ENCODE measurements at places on chromosomes 1 and 21.

GRCh38 chr1:175717610-175718540, 25.5 kb downstream of the TNR start:
- H3K4me1 ChIP-seq: no peaks in the 10 kb centered on the region
- no peak for DNase-seq
- H3K36me3 ChIP-seq: no peaks in the 10 kb centered on the region
- H3K27me3 ChIP-seq: no peaks in the 10 kb centered on the region

GRCh38 chr1:24514946-24515345, 12.3 kb downstream of the RCAN3 start:
- no peak overlapping the region for H3K4me3 ChIP-seq
- no peaks in the 10 kb centered on the region for H3K27me3 ChIP-seq
- no peak for DNase-seq
- peaks cover 47% of the 10 kb centered on the region for H3K36me3 ChIP-seq
- no peak overlapping the region for H3K27ac ChIP-seq

DNA sequence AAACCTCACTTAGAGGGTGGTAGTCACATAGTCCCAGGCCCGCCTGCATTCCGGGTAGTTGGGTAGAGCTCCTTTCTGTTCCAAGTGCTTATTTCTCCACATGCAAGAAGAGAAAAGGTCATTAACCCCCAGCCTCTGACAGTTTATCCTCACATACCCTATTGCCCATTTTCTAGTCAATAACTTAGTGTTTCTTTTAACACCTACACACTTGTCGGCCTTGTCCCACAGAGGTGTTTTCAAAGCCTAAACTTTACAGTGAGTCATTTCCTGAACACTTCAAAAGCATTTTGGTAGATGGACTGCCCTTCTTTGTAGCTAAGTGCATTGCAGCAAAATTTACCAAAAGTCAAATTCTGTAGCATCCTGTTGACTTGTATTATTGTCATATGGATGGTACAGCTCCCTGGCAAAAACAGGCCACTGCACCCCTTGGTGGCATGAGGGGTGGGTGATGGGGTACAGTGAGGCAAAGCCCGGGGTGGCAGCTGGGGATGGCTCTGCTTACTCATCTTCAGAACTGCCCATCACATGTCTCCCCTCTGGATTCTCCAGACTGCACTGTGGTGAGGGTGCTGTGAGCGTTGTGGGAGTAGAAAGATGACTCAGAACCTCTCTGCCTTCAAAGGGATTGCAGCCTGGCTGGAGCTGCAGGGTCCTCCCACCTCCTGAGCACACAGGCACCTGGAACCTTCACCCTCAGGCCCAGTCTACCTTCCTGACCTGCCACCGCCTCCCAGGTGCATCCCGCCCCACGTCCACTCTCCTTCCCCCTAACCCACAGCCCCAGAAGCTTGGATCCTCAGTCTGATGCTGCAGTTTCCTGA, 45.8 kb upstream of the DMRTB1 start:
- H3K36me3 ChIP-seq: no peaks in the 10 kb centered on the region
- H3K27me3 ChIP-seq: no peaks in the 10 kb centered on the region
- DNase-seq: peak; percentile 85
- peak overlapping the region; percentile 99 for H3K27ac ChIP-seq

GRCh38 chr1:93501399-93501798, 53.5 kb downstream of the FNBP1L start:
- no peak overlapping the region for H3K27ac ChIP-seq
- H3K36me3 ChIP-seq: no peaks in the 10 kb centered on the region
- peaks cover 2% of the 10 kb centered on the region for H3K4me1 ChIP-seq
- H3K4me3 ChIP-seq: no peak overlapping the region
- peaks cover 27% of the 10 kb centered on the region for H3K27me3 ChIP-seq
- no peak for DNase-seq

- no peaks in the 10 kb centered on the region for H3K36me3 ChIP-seq
- no peaks in the 10 kb centered on the region for H3K27me3 ChIP-seq
- no peak for DNase-seq
- H3K4me3 ChIP-seq: no peak overlapping the region
Observed at GRCh38 chr1:98299313-98299712, 362.2 kb upstream of the SNX7 start.

DNA sequence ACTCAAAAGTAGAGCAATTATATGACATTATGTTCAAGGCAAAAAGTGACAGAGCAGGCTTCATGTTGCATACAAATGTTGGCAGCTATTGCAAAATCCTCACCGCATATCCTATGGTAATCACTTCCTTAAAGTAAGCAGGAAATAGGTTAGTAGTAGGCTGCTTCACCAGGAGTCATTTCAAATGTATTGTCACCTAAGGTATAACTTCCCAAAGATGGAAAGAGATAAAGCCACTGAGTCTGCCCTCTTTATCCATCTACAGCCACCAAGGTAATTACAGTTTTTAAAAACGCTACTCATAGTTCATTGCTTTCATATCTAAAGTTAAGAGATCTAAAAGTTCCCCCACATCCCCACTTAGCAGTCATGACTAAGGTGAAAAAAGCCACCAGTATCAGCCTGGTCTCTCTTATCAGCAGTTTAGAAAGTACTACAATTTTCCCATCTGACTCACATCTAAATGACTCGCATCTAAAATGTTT, 31.6 kb upstream of the UBE2U start:
- H3K36me3 ChIP-seq: no peaks in the 10 kb centered on the region
- H3K27ac ChIP-seq: no peak overlapping the region
- H3K4me3 ChIP-seq: no peak overlapping the region

- no peak overlapping the region for H3K4me3 ChIP-seq
- H3K4me1 ChIP-seq: no peaks in the 10 kb centered on the region
- no peak for DNase-seq
- no peaks in the 10 kb centered on the region for H3K36me3 ChIP-seq
Observed at GRCh38 chr1:55957276-55957675, 622.1 kb downstream of the PLPP3 start.

- H3K27ac ChIP-seq: no peak overlapping the region
- H3K4me3 ChIP-seq: no peak overlapping the region
- peaks cover 20% of the 10 kb centered on the region for H3K36me3 ChIP-seq
- H3K4me1 ChIP-seq: peaks cover 35% of the 10 kb centered on the region
- DNase-seq: no peak
Observed at GRCh38 chr21:37452227-37452626, 85.7 kb downstream of the DYRK1A start.

DNA sequence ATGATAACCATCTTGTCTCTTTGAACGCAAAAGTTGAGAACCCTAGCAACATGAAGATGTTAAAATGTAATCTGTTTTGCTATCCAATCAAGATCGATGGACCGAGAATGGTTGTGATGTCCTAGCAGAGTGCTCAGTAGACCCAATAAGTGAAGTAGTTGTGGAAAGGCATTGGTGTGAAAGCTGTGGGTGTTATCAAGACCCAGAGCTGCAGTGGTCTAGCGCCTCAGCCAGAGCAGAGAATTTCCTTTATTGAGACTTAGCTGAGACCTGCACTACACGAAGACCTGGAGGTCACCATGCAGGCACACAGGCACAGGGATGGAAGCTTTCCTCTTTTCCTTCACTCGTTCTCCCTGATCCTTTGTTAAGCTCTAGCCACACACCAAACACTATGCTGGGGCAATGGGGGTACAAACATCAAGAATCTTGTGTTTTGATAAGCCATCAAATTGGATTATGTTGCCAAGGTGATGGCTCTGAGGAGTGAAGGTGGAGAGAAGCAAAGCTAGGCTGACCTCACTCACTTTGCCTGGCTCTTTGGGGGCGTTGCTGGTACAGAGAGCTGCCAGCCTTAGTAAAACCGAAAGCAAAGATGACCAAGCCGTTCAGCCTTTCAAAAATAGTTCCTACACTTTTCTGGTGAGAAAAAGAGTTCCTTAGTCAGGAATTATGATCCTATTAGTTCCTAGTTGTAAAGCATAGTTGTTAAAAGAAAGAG, 24.1 kb downstream of the METTL13 start:
- no peak overlapping the region for H3K27ac ChIP-seq
- peaks cover 8% of the 10 kb centered on the region for H3K4me1 ChIP-seq
- peak overlapping the region; percentile 32 for H3K4me3 ChIP-seq
- no peaks in the 10 kb centered on the region for H3K27me3 ChIP-seq

DNA sequence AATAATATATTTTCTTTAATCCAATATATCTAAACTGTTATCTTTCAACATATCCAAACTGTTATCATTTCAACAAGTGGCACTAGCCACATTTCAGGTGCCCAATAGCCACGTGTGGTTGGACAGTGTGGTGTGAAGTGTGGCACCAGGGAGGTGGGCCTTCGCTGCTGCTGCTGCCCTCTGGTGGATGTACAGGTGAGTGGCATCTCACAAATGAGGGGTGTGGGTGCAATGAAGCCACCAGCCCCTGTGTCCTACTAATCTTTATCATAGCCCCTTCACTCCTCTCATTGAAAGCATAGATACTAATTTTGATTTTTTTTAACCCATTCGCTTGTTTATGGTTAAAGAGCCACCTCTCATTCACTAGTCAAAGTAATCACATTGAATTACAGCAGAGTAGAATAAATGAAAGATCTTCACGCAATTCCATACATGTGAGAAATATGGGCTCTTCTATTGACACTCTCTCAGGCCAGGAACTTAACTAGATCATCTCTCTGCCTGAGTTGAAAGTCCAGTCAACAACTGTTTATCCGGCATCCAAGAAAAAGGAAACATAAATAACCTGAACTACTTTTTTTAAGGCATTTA, 499.2 kb downstream of the OMA1 start:
- H3K36me3 ChIP-seq: no peaks in the 10 kb centered on the region
- H3K4me3 ChIP-seq: no peak overlapping the region
- no peak overlapping the region for H3K27ac ChIP-seq
- no peak for DNase-seq
- H3K4me1 ChIP-seq: no peaks in the 10 kb centered on the region

DNA sequence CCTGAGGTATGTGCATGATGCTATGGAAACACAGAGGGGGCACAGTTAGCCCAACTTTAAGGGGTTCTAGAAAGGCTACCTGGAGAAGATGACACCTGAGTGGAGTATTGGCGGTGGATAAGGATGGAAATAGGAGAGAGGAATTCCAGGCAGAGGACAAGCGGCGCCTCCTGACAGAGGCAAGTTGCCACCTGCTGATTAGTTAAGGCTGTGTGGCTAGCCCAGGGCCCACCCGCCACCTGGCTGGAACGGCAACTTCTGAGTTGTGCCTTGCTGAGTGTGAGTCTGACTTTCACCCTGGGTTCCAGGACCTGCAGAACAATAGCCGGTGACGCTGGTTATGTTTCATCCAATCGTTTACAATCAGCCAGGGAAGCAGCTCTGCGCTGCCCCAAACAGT, 126.9 kb upstream of the LMO4 start:
- no peak overlapping the region for H3K4me3 ChIP-seq
- H3K27me3 ChIP-seq: peaks cover 35% of the 10 kb centered on the region
- peaks cover 12% of the 10 kb centered on the region for H3K4me1 ChIP-seq
- no peak overlapping the region for H3K27ac ChIP-seq

DNA sequence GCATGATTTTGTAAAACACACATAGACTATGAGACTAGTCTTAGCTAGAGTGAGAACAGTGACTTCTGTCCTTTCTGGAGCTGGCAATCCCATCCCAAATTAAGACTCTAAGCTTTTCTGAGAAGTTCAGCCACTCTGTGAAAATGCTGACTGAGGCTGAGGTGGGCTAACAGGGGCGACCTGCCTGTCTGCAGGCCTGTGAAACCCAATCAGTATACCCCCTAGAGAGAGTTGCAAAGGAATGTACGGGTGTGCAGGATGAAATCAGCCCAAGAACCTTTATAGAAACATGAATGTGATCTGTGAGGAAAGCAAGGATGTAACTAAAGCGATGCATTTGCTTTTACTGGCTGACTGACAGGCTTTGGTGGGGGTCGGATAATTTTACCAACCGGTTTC, 16.0 kb upstream of the TBX15 start:
- no peak for DNase-seq
- H3K27me3 ChIP-seq: peaks cover 87% of the 10 kb centered on the region
- peaks cover 7% of the 10 kb centered on the region for H3K4me1 ChIP-seq
- no peak overlapping the region for H3K4me3 ChIP-seq

- H3K4me3 ChIP-seq: peak overlapping the region; percentile 30
- peak overlapping the region; percentile 75 for H3K27ac ChIP-seq
- no peaks in the 10 kb centered on the region for H3K27me3 ChIP-seq
- no peak for DNase-seq
- H3K4me1 ChIP-seq: peaks cover 73% of the 10 kb centered on the region
Observed at GRCh38 chr1:12453400-12454343, 164.3 kb downstream of the DHRS3 start.

DNA sequence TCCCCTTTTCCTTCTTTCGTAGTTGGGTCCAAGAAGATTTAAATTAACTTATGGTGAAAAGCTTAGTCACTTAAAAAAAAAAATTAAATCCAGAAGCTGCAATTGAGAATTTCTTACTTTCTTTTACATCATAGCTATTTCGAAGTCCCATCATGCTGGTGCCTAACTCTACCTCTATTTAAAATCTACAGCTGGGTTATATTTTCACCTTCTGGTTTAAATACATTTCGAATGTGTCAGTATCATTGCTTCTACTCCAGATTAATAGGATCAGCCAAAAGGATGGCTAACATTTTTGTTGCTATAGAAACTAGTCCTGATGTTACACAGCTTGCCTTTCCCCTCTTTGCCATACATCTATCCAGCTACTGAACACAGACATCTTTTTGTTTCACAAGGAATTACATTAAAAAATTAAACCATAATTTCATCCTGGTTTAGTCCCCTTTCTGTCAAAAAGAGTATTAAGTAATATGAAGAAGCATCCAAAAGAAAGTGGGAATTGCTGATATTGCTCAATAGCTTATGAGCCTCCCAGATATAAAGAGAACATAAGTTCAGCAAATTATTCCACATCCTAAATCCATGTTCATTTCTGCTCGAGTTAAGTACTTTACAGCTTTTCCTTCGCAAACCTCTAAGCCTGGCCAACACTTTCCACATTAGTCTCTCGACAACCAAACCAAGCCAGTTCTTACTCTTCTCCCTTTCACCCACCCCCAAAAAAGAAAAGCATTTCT, 396.7 kb upstream of the DAB1 start:
- no peaks in the 10 kb centered on the region for H3K27me3 ChIP-seq
- H3K4me3 ChIP-seq: no peak overlapping the region
- no peaks in the 10 kb centered on the region for H3K4me1 ChIP-seq
- no peaks in the 10 kb centered on the region for H3K36me3 ChIP-seq
- no peak for DNase-seq
- H3K27ac ChIP-seq: no peak overlapping the region

- no peak overlapping the region for H3K4me3 ChIP-seq
- no peak for DNase-seq
- no peak overlapping the region for H3K27ac ChIP-seq
- H3K36me3 ChIP-seq: no peaks in the 10 kb centered on the region
- no peaks in the 10 kb centered on the region for H3K27me3 ChIP-seq
- no peaks in the 10 kb centered on the region for H3K4me1 ChIP-seq
Observed at GRCh38 chr1:73736125-73736524, 461.9 kb downstream of the LRRIQ3 start.

GRCh38 chr1:84452436-84452835, 26.6 kb upstream of the RPF1 start:
- H3K27ac ChIP-seq: no peak overlapping the region
- peaks cover 33% of the 10 kb centered on the region for H3K27me3 ChIP-seq
- no peak for DNase-seq
- no peaks in the 10 kb centered on the region for H3K4me1 ChIP-seq

DNA sequence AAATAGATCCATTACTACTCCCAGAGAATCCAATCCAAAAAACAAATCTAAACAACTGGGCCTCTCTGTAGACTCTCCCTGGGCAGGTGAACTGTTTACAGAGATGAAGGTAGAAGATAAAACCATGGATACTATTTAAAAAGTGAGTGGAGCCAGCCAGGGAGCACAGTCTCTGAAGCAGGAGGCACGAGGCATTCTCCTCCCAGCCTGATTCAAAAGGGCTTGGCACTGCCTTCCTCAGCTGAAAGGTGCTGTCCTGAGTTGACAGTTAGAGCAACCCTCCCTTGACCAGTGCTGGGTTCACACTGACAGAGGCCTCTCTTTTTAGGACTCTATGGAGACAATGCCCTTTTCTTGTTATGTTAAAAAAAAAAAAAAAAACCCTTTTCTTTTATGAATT, 36.8 kb downstream of the HENMT1 start:
- no peaks in the 10 kb centered on the region for H3K4me1 ChIP-seq
- no peaks in the 10 kb centered on the region for H3K27me3 ChIP-seq
- H3K4me3 ChIP-seq: no peak overlapping the region
- H3K36me3 ChIP-seq: peaks cover 9% of the 10 kb centered on the region
- DNase-seq: no peak
